ENCODE measurements at places on chromosomes 4 and X. TPM values are rescaled to one million over a fixed set of nuclear protein-coding genes. Genes with fewer than 3 reads are reported as not detected.

Gene NIPAL1
- 8.1 TPM for total RNA-seq

Gene MAGEB1
- not detected for total RNA-seq

Gene ARHGAP6
- total RNA-seq: 15.7 TPM

Gene TEX13C
- total RNA-seq: not detected

Gene DUX4
- not detected for total RNA-seq

Gene XK
- 2.0 TPM for total RNA-seq

Gene UGT2B15
- total RNA-seq: not detected

Gene CFAP299
- total RNA-seq: not detected

Gene SCRG1
- 0.49 TPM for total RNA-seq

Gene AWAT2
- not detected for total RNA-seq

Gene RTL5
- 4.4 TPM for total RNA-seq

Gene AMOT
- total RNA-seq: 9.8 TPM

Gene DOK7
- 4.7 TPM for total RNA-seq

Gene MAGEA2B
- not detected for total RNA-seq

Gene BGN
- total RNA-seq: 106 TPM

Gene CDX4
- total RNA-seq: not detected

Gene KLF3
- 85.4 TPM for total RNA-seq

Gene PRRG3
- 0.98 TPM for total RNA-seq

Gene ASB9
- 2.0 TPM for total RNA-seq

Gene VEGFD
- total RNA-seq: 5.4 TPM

Gene ASB12
- total RNA-seq: not detected

Gene HTN3
- not detected for total RNA-seq

Gene APLN
- not detected for total RNA-seq

Gene USP51
- 1.7 TPM for total RNA-seq

Gene OPHN1
- total RNA-seq: 11.5 TPM

Gene DDIT4L
- total RNA-seq: 5.4 TPM

Gene H2BW2
- total RNA-seq: not detected

Gene APBB2
- 68.8 TPM for total RNA-seq

Gene TEX13D
- not detected for total RNA-seq

Gene TEX11
- not detected for total RNA-seq

Gene CD38
- 1.2 TPM for total RNA-seq

Gene FAM9A
- not detected for total RNA-seq

Gene SRPK3
- total RNA-seq: 0.25 TPM

Gene USP26
- not detected for total RNA-seq

Gene SPANXD
- not detected for total RNA-seq

Gene SRPX
- 118 TPM for total RNA-seq

Gene UCHL1
- 174 TPM for total RNA-seq

Gene THAP9
- 4.2 TPM for total RNA-seq

Gene PF4V1
- not detected for total RNA-seq

Gene EDNRA
- total RNA-seq: 41.5 TPM

Gene LAP3
- 77.6 TPM for total RNA-seq

Gene TBC1D9
- 22.1 TPM for total RNA-seq

All from vagina (tissue), 2 donors.